ENCODE measurements at places on chromosomes 4 and X.

DNA sequence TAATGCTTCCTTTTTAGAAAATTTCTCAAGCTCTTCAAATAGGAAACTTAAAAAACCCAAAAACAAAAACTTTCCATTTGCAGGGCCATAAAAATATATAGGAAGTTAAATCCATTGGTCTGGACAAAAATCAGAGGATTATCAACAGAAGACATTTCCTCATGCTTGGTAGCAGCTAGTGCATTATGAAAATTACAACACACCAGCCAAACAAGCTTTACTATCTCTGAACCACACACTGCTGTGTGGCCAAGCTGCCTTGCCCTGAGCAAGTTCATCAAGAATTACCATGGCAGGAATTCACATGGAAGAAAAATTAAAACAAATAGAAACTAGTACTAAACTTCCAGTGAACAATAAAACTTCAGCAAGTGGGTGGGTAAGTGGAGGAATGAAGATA is 3.6 kb downstream of the USP46 start:
- DNase-seq = no peak

DNA sequence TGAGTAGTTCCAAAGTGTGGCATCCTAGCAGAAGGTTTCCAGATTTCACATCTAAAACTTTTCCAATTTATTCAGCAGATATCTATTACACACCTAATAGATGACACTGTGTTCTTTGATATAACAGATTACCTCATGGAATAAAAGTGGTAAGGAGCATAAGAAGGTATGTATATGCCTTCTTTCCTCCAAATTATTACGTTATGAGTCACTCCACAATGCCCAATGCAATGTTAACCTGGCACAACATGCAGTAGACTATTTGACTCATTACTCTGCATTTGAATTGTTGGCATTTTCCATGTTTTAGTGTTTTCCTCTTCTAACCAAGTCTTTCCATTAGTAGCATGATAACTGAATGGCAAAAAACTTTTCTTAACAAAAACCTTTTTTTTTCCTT is 383.6 kb downstream of the ADGRL3 start:
- no peak for DNase-seq

DNA sequence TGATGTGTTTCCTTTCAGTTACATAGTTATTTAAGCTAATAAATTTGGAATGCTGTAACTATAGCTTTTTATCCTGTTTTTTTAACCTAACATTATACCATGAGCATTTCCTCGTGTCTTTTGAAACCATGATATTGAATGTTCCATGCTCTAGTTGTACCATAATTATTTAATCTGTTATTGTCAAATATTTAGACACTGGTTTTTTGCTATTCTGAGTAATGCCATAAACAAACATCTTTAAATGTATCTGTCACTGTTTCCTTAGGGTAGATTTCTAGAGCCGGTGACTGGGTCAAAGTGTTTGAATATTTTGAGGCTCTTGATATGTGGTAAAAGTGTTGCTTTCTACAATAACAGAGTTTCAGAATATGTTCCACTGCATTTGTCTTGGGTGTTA is 5.4 kb downstream of the IGBP1 start:
- DNase-seq = no peak

DNA sequence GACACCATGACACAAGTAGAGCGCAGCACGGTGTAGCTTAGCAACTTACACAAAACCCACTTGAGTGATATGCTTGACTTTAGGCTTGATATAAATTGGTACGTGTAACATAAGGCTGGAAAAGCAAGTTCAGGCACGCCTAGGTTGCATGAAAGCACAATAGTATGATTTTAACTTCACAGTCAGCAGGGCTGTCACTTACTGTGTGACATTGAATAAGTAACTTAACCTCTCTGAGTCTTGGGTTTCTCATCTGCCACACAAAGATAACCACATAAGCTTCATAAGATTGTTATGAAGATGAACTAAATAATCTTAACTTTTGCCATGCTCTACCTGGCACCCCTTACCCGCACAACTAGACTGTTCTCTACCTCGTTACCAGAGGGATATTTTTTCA is 9.5 kb downstream of the SRD5A3 start:
- DNase-seq = no peak

DNA sequence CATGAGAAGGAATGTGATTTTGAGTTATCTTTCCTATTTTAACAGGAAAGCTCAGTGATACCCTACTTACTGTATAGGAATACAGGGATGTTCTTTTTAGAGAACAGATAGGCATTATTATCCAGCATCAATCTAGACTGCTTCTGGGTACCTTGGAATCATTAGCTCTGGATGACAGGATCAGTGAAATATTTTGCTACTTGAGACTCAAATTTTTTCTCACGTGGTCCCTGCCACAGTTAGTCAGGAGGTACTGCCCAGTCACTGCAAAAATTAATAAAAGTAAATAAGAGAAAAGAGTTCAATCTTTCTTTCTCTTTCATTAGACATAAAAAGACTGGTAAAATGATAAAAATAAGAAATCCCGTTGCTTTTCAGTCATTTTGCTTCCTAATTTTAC is 5.5 kb downstream of the ZNF827 start:
- no peak for DNase-seq

DNA sequence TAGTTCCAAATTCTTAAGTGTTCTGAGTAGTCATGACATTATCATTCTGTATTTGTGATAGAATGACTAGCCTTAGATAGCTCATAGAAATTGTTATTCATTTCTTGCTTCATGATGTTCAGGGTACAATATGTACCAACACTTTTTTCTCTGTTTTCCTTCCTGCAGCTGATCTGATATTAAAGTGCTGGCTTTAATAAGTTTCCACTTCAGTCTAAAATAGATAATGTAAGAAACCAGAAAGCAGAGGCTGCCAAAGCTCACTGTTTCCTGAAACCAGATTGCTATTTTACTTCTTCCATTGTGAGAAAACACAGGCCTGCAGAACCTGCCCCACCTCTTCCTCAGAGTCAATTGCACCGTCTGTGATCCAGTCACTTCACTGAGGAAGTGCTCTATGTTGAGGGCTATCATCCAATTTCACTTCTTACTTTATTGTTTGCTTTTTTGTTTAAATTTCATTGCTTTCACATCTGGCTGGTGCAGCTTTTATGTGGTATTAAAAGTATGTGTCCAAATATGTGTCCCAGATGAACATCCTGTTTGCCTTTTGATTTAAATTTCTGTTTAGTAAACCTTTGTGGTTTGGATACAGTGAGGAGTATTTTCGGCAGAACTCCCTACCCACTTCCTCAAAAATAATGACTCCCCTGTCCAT is 652.1 kb downstream of the ANKRD50 start:
- DNase-seq = no peak

DNA sequence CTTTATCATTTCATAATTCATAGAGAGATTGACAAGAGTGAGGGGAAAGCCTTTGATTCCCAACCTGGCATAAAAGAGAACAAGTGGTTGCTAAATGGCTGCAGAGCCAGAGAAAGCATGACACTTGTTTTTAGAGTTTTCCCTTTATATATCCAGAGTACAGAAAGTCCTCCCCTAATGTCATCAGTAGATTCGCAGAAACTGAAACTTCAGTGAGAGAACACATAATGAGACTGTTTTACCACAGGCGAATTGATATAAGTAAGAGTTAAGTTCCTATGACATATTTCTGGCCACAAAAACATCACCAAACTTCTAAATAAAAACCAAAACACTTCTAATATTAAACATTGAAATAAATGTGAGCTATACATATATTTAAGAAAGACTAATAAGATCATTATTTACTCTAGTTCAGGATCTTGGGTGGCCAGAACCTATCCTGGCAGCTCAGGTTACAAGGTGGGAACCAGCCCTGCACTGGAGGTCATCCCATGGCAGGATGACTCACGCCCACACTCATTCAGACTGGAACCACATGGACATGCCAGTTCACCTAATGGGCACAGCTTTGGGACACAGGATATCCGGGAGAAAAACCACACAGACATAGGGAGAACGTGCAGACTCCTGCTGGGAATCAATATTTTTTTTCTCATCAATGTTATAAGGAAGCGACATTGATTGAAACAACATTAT is 35.5 kb downstream of the NWD2 start:
- no peak for DNase-seq

GRCh38 chr4:56653461-56654237 is 27.4 kb downstream of the HOPX start:
- DNase-seq = no peak

All from stimulated activated CD8-positive, alpha-beta memory T cell treated with anti-CD3 and anti-CD28 coated beads, Interleukin-4, amount 100 ng/mL, for 1 hour (primary cell).